ENCODE measurements at places on chromosomes 2 and 18.

DNA sequence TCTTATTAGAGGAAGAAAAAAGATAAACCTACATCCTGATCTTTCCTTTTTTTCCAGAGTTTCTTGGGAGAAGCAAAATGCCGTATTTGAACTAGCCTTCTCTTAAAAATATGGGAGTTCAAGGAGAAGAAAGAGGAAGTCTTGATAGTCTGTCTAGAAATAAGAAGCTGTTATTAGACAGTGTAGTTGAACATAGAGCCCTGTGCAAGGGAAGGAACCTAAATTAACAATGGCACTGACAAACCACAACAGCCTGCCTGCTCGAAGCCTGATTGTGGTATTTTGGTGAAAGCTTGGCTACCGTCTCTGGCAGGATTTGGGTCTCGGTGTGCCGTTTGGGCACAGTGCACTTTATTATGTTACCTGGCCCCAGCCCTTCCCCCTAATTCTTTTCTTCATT is 17.1 kb downstream of the SMARCAL1 start:
- DNase-seq, result no peak

DNA sequence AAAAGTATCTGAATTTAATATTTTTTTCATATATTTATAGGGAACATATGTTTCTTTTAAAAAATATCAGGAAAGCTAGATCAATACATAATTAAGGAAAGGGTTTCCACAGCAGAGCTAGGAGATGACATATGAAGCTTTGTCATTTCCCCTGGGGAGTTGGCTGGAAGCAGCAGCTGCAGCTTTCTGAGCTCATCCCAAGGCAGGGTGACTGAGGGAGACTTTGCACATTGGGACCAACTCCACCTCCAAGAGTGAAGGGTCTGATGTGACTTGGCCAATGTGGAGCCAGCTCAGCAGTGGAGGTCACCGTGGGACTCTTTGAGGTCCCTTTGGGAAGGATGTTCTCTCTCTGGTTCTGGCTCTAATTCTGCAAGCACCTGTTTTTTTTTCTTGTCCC is 315.1 kb downstream of the RDH14 start:
- DNase-seq, result no peak

GRCh38 chr2:133405252-133405651 is 163.0 kb downstream of the NCKAP5 start:
- DNase-seq, result no peak

DNA sequence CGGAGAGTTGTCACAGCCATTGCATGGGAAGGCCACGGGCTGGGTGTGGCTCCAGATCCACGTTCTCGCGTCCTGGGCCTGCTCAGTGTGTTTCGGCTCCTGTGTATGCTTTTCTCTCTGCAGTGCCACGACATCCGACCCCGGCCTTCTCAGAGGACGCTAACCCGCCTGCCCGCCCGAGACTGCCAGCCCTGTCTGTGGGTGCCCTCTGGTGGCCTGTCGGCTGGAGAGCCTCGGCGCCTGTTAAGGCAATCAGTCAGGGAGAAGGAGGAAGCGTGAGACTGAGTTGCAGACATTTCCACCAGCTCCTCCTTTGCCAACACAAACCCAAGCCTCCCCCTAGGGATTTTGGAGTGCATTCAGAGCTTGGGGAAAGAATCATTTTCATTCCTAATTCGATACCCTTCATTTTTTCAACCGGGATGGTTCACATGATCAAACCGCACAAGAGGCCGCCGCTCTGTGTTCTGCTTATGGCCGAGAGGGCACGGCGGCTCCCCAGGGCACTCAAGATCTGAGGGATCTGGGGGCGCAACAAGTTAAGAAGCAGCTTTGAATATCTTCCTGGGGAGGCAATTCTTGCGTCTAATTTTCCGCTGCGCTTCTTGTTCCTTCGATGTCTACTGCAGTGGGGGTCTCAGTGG is 37.5 kb upstream of the ZBTB7C start:
- DNase-seq, result peak; percentile 82

GRCh38 chr18:11729556-11729955 is 40.5 kb downstream of the GNAL start:
- no peak for DNase-seq

DNA sequence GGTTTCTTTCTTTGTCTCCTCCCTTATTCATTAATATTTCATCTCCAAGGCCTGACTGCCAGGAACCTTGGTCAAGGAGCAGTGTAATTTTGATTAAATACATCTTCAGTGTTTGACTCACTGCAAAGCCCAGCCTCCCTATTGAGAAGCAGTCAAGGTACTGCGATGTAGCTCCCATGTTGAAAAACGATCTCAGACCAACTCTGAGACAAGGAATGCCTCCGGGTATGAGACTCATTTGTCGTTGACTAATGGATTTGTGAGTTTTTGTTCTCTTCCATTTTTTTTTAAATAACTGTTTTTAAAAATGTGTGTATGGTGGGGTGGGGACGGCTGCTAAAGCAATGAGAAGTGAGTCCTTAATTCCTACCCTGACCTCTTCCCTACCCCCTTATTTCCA is 361.6 kb downstream of the SOX11 start:
- DNase-seq, result no peak

DNA sequence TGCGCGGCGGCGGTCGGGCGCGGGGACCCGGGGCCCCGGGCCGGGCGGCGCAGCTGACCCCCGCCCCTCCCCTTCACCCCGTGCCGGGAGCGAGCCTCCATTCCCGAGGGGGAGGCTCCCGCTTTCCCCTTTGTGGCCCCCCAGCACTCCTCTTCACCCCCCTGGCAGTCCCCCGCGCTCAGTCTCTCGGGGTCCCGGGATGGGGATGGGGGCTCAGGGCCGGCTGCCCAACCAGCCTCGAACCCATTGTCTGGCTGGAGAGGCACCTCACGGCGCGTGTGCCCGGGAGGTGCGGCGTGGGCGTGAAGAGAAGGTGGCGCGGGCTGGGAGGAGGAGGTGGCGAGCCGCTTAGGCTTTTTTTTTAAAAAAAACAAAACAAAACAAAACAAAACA is 748 bp downstream of the FMNL2 start:
- peak; percentile 48 for DNase-seq

GRCh38 chr18:70981400-70982140 is 692.7 kb downstream of the SOCS6 start:
- no peak for DNase-seq

DNA sequence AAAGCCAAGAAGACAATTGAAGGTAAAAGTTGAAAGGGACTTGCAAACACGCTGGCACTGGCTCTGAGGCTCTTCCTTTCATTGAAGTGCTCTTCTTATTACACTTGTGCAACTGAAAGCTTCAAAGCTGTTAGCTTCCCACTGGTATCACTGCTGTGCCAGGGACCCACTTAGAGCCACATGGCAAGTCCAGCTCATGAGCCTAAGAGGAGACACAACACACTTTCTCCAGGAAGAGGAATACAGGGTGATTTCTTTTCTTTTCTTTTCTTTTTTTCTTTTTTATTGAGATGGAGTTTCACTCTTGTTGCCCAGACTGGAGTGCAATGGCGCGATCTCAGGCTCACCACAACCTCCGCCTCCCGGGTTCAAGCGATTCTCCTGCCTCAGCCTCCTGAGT is 218.2 kb downstream of the ATAD2B start:
- DNase-seq, result no peak

- no peak for DNase-seq
Observed at GRCh38 chr2:221465776-221466175, 106.3 kb downstream of the EPHA4 start.

- no peak for DNase-seq
Observed at GRCh38 chr2:137776697-137777096, 187.6 kb upstream of the HNMT start.

All from uterus (tissue), 4 donors.